ENCODE measurements at places on chromosomes 1 and 21.

DNA sequence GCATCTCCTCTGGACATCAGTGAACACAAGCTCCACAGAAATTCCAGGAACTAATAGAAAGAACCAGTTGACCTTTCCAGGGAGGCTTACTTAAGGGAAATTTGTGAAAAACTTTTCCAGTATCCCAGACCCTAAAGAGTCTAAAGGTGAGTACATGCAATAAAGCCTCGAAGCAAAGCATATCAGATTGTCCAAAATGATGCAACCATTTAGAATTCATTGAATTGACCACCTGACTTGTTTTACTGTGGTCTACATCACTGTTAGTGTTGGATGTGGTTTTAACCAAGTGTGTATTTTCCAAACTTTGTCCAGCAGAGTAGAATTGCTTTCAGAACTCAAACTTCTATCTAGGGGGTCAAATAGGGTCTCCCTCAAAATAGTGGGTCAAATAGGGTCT lies 76.3 kb upstream of the TIAM1 start:
- DNase-seq, result no peak

GRCh38 chr1:175861626-175862367 lies 118.4 kb upstream of the TNR start:
- DNase-seq, result no peak

- no peak for DNase-seq
These were observed 5.0 kb downstream of the DNAJC16 start for GRCh38 chr1:15531682-15532081.

DNA sequence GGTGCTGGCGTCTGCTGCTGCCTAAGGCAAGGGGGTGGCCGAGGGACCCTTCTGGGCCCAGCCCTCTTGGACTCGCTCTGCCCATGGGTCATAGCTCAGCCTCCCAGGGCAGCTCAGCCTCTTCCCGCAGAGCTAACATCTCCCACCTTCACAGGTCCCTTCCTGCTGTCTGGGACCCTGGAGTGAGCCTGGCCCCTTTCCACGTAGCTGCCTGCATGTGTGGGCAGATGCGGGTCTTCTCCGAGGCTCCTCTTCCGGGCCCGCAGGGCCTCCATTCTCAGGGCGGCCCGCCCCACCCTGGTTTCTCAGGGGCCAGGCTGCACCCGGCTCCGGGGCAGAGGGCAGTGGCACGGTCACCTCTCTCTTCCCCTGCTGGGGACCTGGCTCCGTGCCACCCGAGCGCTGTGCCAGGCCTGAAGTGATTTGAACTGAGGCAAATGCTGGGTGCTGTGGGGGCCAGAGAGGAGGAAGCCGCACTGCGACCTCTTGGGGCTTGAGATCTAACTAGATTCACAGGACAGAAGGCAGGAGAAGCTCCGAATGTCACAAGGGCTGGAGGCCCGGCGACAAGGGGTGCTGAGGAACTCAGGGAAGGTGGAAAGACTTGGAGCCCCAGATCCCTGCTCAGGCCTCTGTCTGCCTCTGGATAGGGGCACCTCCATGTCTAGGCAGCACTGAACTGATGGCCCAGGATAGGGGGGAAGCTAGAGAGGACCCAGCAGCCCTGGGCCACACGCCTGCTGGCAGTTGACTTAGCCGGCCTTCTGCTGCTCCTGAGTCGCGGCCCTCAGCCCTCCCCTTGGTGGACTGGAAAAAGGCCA lies 40.7 kb downstream of the COQ8A start:
- no peak for DNase-seq

DNA sequence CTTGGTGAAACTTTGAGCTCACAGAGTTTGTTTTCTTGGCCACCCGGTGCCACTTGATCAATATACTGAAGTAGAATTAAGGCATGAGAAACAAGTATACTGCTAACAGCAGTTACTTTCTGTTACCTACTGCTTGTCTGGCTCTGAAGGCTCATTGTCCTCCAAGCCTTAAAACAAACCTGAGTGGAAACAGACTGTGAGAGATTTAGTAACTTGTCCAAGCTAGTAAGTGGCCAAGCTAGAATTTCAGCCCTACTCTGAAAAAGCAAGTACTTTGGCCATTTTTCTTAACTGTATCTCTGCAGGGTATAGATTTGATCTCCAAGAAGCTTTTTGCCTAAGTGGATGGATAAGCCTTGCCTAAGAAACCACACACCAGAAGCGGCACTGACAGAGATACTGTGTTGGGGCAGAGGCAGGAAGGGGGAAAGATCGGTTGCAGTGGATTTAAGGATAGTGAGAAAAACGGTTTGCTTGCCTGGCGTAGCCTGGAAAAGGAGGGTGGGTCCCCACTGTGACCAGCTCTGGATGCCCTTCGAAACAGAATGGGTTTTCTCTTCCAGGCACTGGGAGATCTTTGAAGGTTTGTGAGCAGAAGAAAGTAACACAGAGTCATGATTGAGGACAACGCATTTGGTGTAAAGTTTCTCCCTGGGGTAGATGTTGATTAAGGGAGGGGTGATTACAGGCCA lies 2.1 kb upstream of the MACO1 start:
- no peak for DNase-seq

GRCh38 chr1:119715542-119715941 lies 3.8 kb downstream of the PHGDH start:
- no peak for DNase-seq

DNA sequence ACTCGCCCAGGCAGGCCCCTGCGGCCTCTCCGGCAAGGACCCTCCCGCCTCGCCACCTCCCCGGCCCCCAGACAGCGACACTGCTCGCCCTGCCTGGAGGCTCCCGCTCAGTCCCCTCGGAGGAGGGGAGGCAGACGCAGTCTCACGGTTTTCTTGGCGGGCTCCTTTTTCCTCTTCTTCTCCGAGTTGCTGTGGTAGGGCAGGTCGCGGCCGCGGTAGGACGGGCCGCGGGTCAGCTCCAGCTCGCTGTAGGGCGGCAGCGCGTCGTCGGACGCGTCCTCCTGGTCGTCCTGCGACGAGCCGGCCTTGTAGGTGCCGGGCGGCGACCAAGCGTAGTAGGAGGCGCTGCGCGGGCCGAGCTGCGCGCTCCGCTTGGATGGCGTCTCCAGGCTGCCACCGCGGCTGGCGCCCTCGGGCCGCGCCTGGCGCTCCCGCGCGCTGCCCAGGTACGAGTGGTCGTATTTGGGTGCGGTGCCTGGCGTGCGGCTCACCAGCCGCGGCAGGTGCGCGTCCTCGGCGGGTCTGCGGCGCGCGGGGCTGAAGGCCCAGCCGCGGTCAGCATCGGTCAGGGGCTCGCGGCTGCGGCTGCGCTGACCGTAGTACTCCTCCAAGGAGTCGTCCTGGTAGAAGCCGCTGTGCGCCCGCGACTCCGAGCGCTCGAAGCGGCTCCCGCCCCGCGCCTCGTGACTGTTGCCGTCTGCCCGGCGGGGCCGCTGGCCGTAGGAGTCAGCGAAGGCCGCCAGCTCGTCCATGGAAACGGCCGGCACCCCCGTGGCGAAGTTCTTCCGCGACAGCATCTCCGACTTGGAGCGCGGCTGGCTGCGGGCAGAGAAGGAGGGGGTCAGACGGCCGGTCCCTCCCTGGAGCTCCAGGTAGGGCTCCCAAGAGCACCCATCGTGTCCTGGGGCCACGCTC lies 44.8 kb upstream of the TADA1 start:
- no peak for DNase-seq

DNA sequence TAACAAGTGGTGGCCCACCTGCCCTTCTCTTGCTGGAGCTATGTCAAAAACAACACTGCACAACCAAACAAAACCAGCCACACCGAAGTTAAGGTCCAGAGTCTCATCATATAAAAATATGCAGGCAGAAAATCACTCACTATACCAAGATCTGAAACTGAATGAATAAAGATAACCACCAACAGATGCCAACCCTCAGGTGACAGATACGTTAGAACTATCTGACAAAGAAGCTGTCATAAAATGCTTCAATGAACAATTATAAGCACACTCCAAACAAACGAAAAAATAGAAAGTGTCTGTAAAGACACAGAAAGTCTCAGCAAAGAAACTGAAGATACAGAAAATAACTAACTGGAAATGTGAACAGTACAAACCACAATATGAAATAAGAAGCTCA lies 14.0 kb downstream of the ZNF496 start:
- no peak for DNase-seq

DNA sequence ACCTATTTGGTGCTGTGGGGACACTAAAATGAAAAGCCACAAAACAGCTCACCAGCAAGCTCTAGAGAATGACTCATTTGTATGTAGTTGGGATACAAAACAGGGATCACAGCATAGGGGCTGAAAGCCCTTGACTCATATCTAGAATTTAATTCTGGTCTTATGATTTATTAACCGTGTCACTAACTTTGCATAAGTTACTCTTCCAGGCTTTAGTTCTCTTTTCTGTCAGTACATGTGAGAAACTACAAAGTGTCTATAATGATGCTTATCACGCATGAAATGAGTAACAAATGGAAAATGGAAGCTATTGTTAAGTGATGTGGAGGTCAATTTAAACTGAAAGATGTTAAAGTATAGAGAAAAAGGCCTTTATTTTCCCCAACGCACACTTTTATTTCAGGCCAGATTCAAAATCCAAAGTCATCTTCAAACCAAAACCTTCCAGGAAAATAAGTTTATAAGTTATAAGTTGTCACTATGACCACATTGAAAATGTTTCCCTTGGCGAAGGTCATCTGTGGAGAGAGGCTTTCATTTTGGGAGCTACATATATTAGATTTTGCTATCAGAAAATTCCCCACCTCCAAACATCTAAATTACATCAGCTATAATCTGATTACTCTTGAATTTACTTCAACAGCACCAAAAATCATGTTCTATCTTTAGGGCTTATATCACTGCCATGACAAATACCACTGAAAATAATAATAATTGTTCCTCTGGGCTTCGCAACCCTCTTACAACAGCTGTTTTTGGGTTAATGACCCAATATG lies 430.5 kb downstream of the MRPL39 start:
- no peak for DNase-seq

DNA sequence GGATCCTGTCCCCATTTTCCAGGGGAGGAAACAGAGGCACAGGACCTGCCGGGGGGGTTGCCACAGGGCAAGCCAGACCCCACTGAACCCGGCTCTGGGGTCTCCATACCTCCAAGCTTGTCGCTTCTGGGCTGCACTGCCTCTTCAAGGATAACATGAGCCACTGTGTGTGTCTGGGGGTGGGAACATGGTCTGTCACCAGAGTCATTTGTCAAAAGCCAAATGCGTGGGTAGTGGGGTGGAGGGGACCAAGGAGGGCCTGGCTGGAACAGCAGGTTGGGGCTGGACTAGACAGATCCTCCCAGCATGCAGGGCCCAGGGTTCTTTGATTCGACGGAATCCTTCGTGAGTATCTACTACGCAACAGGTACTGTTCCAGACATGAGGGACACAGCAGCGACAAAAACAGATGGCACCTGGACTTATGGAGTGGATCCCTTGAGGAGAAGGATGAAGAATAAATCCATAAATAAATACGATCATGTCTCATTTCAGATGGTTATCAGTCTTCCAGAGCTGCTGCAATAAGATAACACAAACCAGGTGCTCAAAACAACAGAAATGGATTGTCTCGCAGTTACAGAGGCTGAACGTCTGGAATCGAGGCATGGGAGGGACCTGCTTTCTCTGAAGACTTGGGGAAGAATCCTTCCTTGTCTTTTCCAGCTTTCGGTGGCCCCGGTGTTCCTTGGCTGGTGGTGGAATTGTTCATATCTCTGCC lies 28.7 kb downstream of the C1QB start:
- no peak for DNase-seq

GRCh38 chr1:228238007-228238406 lies 30.2 kb downstream of the OBSCN start:
- no peak for DNase-seq

GRCh38 chr1:185971688-185972087 lies 237.5 kb downstream of the HMCN1 start:
- DNase-seq, result no peak

- no peak for DNase-seq
These were observed 36.6 kb upstream of the CNIH3 start for GRCh38 chr1:224579526-224579925.

DNA sequence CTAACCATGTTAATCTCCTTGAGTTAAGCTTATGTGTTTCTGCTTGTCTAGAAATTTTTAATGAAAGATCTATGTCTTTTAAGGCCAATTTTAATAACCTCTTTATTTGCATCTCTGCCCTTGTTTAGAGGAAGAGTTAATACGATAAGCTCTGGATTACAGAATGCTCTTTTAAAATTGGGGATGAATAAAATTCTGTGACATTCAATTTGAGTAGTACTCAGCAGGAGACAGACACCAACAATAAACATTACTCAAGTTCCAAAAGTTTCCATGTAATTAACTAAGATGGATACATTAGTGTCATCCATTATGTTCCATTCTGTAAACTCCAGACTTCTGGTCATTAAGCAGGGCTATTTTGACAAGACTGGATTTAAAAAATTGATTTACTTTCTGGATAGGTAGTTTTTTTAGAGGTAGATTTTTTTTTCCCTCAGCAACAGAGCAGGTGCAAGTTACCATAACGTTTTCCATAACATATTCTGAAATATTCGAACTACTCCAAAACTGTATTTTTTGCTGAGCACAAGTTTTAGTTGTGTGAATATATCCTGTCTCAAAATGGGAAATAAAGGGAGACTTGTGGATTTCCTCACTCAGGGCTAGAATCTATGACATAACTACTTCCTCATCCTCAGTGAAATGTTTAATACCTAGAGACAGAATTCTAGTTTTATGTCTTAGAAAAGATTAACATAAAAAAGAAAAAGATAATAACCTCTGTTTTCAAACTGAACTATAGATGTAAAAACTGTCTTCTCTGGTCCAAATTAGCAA lies 221.7 kb downstream of the NEGR1 start:
- no peak for DNase-seq

GRCh38 chr21:23939369-23940065 lies 1667.8 kb downstream of the MRPL39 start:
- DNase-seq, result no peak

DNA sequence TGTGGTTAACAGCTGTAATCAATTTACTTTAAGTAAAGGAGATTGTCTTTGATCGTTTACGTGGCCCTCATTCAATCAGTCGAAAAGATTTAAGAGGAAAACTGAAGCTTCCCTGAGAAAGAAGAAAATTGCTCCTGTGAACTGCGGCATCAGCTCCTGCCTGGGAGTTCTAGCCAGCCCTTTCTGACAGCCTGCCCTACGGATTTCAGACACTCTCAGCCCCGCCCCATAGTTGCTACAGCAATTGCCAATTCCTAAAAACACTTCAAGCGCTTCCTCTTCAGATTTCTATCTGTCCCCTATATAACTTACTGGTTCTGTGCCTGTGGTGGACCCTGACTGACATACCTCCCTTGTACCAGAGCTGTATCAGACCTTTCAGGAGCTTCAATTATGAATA lies 277.6 kb downstream of the DSCAM start:
- no peak for DNase-seq

- DNase-seq, result no peak
These were observed 5.4 kb downstream of the ANGPTL7 start for GRCh38 chr1:11194407-11195176.

DNA sequence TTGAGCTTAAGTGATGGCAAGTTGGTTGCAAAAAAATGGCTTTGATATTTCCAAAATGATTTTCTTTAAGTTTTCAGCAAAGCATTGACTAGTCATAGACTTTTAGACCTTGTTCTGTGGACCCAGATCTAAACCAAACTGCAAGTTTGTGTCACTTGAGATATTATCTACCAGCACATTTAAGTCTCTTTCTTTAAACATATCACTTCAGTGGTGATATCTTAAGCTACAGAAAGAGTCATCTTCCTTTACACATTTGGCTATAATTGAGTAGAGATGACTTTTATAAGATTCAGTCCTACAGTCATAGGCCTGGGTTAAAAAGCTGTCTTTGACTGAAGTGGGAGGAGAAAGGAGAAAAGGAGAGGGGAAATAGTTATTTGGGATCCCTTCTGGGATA lies 95.2 kb downstream of the RUNX1 start:
- DNase-seq, result no peak
